Stimulated activated CD4-positive, alpha-beta T cell treated with anti-CD3 and anti-CD28 coated beads, Interleukin-15, amount 100 ng/mL, for 1 hour (primary cell): ENCODE measurements at places on chromosomes 12 and 14.

DNA sequence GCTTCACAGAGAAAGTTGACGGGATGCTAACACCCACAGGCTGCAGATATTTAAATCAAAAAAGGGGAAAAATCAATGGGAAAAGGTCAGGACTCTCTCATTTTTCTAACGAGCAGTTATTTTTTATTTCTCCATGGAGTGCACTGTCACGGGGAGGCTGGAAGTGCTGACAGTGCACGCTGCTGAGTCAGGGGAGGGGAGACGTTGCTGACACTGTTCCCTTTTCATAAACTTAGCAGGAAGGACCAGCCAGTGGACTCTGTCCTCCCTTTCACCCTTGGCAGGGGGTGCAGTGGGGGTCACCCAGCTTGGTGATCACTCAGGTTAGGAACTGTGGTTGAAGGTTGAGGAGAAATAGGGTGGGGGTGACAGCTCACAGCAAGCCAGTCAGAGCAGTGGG, 65.6 kb upstream of the FUT8 start:
- no peak for DNase-seq

DNA sequence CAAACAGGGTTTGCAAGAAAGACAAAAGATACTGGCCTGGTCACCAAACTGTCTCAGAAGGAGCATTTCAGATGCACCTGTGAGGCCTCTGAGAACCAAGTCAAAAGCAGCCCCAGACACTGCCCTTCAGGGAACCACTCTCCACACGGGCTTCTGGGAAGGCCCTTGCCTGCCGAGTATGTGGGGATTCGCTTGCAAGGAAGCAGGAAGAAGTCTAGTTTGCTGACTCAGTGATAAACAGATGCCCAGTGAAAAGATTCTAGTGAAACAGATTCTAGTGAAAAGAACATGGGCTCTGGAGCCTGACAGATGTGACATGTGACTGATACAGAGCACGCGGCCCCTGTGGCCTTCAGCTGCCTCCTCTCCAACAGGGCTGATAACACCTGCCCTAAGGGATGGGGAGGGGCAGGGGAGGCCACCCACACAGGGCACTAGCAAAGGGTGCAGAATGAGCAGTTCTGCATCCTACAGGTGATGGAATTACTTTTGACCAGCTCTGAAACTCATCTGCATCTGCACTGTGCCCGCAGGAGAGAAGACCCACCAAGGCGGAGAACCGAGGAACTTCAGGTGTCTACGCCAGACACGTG, 19.1 kb downstream of the AMN start:
- DNase-seq, result no peak

- no peak for DNase-seq
Observed at GRCh38 chr12:50322206-50322605, 38.9 kb upstream of the LIMA1 start.

DNA sequence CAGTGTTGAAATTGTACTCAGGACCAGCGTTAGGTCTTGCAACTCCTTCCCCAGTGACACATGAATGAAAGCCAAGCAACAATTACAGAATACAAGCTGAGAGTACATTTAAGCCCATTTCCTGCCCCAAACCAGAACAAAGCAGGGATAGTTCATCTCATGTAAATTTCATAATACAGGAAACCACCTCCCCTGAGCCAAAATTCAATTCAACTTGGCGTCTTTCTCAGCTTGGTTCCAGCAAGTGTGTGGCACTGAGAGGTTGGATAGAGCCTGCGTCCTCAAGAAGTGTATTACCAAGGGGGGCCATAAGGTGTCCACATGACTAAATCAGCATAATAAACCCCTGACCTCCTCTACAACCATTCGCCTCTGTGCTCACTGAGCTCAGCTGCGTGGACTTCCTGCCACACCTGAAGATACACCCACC, 278.9 kb upstream of the CRY1 start:
- no peak for DNase-seq

DNA sequence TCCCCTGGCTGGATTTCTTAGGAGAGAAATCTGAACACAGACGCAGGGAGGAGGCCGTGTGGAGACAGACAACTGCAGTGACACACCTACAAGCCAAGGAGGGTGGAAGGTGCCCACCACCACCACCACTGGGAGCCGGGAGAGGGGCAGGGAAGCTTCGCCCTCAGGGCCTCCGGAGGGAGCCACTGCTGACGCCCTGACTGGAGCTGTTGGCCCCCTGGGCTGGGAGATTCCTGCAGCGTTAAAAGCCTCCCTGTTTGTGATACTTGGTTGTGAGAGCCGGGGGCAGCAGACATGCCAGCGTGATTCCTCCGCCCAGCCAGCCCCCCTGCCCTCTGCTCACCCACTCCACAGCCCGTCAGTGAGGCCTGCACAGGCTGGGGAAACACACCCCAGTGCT, 72.0 kb downstream of the CHGA start:
- no peak for DNase-seq

DNA sequence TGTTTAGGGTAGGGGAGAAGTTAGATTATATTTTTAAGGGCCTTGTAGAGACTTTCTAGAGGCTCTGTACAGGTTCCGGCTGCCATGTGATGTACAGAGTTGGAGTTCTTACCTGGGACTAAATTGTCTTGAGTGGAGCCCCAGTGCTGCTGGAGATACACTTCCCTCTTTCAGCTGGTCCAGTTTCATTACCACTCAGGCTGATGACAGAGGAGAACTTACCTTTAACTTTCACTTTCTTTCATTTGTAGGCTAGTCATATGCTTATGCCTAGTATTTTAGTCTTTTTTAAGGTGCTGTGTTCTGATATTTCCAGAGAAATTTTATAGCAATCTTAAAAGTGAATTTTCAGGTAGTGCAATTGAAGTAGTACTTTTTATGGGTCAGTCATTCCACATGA, 117.3 kb downstream of the ERC1 start:
- DNase-seq, result no peak

DNA sequence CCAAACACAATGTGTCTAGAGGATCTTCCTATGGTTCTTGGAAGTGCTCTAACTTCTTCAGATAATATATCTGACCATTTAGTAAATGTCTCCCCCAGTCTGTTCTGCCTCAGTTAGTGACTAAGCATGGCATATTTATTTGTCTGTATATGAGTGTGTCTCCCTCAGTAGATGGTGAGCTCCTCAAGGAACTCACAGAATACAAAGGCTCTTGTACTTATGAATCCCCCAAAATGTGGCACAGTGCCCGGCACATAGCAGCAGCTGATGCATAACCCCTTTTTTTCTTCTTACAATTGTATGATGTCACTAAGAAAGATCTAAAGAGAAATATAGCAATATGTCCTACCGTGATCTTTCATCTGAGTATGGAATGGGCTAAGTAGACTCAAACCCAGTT, 264.7 kb upstream of the PRICKLE1 start:
- no peak for DNase-seq

DNA sequence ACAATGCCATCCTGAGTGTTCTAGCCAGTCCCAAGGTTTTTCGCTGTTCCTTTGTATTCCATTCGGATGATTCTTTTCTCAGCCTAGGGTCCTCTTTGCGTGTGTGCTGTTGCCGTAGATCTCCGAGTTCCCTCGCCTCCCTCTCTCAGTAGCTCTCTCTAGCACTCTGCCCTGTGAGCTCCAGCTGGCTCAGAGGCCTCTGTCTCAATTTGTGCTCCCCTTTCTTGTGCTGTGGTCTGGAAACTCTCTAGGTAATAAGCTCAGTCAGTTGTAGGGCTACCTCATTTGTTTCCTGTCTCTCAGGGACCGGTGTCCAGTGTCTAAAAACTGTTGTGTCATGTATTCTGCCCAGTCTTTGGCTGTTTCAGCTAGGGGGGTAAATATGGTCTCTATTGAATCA, 179.3 kb downstream of the PCNX1 start:
- no peak for DNase-seq

- DNase-seq, result no peak
Observed at GRCh38 chr14:62301080-62301479, 538.9 kb downstream of the SNAPC1 start.

DNA sequence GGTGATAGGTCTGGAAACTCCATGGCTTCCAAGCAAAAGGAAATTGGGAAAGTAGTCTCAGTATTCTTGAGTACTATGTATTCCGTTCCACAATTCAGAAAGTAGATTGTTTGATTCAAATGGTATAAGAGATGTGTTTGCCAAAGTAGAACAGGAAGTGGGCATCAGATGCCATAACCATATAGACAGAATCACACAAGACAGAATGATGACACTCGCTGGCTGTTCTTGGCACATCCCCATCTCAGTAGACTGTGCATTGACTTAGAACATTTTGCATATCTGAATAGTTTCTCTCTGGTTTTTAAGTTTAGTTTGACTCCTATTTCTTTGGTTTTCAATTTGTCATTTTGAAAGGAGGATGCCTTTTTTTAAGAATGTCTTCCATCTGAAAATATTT, 221.1 kb upstream of the RGS6 start:
- no peak for DNase-seq

GRCh38 chr12:121799842-121800693, 3.7 kb upstream of the SETD1B start:
- peak; percentile 60 for DNase-seq

DNA sequence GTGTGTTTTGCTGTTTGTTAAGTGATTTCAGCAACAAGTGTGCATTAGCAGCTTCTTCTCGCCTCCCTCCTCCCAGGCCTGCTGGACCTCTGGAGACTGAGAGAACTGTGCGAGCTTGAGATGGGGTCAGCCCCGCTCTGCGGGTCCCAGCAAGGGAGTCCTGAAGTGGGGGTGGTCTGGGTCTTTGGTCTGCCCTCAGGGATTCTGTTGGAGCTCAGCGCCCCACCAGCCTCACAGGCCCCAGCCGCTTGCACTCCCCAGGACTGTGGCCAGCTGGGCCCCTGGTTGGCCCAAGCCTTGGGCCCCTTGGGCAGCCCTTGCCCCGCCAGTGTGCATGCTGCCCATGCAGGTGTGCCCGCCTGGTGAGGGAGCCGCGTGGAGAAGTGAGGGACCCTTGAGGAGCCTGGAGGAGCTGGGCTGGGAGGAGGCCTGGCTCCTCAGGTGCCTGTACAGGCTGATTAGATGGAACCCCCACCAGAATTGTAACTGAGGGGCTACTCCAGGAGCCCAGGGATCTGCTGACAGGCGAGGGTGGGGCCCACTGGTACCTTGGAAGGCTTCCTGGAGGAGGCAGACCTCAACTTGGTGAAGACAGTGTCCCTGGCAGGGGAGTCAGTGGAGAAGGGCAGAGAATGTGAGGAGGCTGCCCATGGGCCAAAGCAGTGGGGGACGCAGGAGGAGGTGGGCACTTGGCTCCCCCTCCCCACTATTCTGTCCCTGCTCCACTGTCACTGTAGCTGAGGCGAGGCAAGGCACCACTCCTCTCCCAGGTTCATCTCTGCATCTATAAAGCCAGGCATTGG, 56.7 kb downstream of the BEGAIN start:
- no peak for DNase-seq

- no peak for DNase-seq
Observed at GRCh38 chr12:104309446-104309993, 6.0 kb downstream of the EID3 start.

DNA sequence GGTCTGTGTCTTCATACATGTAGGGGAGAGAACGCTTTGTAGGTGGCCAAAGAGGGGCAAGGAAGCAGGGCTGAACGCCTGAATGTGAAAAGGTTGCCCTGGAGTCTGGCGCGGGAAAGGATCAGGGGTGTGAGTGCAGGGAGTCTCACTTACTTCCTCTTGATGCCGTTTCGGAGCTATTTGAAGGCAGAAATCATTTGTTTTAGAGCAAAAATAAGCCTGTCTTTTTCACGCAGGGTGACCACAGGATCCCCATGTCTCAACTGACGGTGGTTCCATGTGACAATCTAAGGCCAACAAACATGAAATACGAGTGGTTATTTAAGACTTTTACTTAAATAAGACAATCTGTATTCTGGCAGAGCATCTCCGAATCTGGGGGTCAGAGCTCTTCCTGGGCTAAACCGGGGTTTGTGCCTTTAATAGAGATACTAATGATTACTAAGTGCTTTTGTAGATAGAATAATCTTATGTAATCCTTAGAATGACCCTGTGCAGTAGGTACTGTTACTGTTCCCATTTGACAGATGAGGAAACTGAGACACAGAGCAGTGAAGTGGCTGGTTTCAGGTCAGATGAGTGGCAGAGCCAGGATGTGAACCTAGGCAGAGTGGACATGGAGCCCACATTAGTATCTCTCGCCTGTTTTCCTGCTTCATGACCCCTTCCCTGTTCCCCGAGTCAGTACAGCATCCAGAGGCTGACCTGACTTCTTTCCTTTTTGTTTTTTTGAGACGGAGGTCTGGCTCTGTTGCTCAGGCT, 1.9 kb downstream of the BRI3BP start:
- DNase-seq, result no peak

GRCh38 chr14:91138511-91139359, 24.9 kb downstream of the DGLUCY start:
- DNase-seq, result no peak

GRCh38 chr12:7557227-7557626, 53.6 kb upstream of the CD163 start:
- DNase-seq, result no peak

DNA sequence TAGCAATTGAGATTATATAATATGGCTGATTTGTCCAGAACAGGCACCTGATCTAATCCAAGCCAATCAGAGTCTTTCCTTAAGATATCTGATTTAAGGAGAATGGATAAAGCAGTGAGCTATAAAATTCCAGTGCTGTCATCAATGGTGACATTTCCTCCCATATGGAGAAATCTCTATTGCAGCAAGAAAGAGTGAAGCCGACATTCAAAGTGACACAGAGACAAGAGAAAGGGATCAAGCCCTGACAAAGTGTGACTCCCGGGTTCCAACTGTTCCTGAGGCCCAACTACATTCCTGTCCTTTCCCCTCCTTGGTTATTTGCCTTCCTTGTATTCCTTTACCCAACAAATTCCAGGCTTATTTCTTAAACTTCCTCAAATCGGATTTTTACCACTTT, 430.0 kb upstream of the SOX5 start:
- no peak for DNase-seq

DNA sequence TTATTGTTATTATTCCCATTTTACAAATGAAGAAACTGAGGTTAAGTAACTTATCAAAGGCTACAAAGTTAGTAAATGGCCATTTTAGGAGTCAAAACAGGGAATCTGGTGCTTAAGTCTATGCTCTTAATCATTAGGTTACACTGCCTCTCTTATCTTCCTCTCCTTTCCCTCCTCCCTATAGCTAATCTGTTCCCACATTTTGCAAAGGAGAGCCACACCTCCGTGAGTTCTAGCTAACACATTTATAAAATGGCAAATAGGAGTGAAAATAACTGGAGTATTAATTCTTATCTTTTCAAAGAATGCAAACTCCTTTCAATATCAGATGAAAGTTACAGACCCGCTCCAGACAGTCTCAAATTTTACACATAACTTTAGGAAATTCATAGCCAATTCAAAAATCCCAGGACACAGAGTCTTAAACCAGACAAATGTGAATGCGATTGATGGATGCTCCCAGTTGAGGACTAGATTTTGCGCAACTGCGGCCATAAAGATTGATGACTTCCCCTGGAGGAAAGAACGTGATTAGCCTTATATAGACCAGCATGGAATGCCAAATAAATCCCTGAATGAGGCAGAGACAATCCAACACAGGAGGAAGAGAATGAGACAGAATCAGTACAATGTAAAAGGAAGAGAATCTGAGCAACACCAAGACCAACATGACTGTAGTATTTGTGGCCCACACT, 225.0 kb upstream of the ARID2 start:
- DNase-seq, result no peak

GRCh38 chr12:91982946-91983345, 162.7 kb downstream of the BTG1 start:
- no peak for DNase-seq

GRCh38 chr12:66354291-66354690, 52.0 kb downstream of the HELB start:
- no peak for DNase-seq
